ENCODE measurements at places on chromosomes 3 and 15.

DNA sequence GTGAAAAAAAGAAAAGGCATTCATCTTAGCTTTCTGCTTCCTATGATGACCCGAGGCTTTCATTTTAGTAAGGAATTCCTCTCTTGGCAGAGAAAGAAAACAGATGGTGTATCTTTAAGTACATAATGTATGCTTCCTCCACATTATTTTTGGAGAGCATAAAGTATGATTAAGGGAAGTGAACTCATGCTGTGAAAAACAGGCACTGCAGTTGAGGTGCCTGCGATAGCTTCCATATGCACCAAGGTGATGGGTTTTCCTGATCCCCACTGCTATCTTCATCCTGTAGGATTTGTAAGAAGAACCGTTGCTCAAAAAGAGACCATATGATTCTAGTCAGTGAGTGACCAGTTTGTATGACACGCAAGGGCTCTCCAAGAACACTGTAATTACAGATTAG, 411.5 kb upstream of the MCTP2 start:
- no peak for DNase-seq

- DNase-seq, result no peak
These were observed 25.4 kb downstream of the ZNF609 start for GRCh38 chr15:64485796-64486195.

GRCh38 chr15:29681946-29682345, 140.3 kb downstream of the TJP1 start:
- DNase-seq, result no peak

- DNase-seq, result no peak
These were observed 76.3 kb downstream of the RAB11A start for GRCh38 chr15:65945616-65946015.

GRCh38 chr3:164940745-164941144, 137.6 kb downstream of the SI start:
- DNase-seq, result no peak
